H4 (cell line): ENCODE measurements at places on chromosomes 12 and 14. TPM values are rescaled to one million over a fixed set of nuclear protein-coding genes. Genes with fewer than 3 reads are reported as not detected.
A peak's percentile ranks its signal among the peaks of the same experiment; 100 is the strongest.

DNA sequence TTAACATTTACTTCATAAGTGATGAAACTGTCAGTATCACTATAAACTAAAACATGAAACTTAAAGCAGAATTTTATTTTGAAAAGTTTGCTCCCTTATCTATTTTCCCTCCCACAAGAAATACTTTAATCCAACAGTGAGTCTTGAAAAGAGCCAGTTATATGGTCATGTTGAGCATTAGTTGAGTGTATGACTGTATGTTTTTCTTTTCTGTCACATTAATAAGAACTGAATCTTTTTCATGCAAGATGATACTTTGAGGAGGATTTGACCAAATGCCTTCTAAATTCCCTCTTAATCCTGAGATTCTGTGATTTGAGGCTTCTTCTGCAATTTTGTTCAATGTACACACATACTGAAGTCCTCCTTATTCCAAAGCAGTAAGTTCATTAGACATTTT is 33.7 kb upstream of the YARS2 start:
- DNase-seq: no peak

DNA sequence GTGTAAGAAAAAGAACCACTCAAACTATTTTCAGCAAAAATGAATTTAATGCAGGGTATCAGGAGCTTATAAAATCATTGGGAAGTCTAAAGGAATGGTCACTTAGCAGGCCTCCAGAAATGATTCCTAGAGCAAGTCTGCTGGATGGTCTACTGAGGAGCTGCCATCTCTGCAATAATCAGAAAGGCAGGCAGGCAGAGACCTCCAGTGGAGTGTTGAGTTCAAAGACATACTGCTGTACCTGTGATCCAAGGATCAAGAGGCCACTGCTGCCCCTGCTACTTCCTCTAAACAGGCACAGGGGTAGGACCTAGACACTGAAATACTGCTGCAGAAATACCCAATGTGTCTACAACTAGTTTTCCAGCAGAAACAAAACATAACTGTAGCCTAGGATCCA is 14.5 kb upstream of the KICS2 start:
- DNase-seq: no peak

- no peak for DNase-seq
Measured at GRCh38 chr12:97452230-97452629, 10.4 kb upstream of the RMST start.

GRCh38 chr14:97379091-97379531 is 581.9 kb downstream of the VRK1 start:
- no peak for DNase-seq

GRCh38 chr12:44294649-44295048 is 458.8 kb downstream of the TMEM117 start:
- DNase-seq: no peak

- no peak for DNase-seq
Measured at GRCh38 chr12:50597200-50598195, 92.7 kb downstream of the DIP2B start.

DNA sequence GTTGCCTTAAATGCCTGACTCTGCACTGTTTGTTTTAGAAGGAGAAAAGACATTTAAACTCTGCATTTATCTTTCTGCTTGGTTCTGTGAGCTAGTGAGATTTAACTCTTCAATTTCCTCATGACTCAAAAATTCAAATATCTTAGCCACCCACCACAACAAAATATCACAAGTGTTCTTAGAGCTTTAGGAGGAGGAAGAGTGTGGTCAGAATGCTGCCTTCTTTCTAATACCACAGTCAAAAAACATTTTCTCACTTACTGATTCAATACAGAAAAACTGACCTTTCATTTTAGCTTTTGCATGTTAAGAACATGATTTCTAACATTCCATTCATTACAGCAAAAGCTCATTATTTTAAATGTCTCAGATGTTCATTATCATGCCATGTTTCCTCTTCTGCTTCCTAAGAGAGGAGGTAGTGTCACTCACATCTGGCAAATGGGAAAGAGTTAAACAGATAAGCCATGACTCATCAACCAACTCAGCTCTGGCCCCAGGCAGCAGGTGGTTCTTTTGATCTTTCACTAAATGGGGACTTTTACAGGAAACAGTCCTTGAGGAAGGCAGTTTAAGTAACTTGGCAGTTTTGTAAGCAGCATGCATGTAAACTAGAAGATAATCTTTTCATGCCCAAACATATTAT is 56.4 kb upstream of the RNU6-8 start:
- peak; percentile 58 for DNase-seq

GRCh38 chr14:54366736-54367735 is 29.8 kb upstream of the CDKN3 start:
- DNase-seq: peak; percentile 65

DNA sequence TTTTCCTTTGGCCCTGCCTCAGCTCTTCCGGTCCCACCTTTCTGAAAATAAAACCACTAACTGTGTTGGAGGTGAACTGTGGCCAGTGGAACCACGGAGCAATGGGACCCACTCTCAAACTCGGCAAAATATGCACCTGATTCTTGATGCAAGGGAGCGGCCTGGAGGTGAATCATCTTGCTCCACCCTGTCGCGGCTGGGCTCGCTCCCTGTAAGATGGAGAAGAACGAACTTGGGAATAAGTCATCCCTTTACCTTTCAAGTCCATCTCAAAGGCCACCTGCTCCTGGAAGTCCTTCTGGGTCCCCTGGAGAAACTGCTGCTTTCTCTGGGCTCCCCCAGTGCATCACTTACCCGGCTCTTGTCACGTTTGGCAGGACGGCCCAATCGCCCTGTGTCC is 309.9 kb downstream of the BCL11B start:
- no peak for DNase-seq

DNA sequence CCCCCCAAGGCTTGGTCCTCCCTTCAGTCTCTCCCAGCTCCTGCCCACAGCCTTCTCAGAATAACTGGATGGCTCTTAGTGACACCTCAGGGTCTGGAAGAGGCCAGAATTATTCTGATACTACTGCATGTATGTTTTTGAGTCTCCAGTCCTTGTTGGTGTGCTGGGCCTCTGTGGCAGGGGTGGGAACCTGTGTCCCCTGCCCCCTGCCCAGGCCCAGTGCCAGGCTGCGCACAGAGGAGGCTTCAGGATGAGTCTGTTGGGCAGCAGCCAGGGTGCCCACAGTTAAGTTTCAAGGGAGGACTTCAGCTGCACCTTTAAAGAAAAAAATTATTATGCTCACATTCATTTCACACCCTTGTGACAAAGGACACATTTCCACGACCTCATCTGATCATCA is 348.3 kb downstream of the CACNA1C start:
- no peak for DNase-seq

GRCh38 chr12:53532524-53533445 is 25.5 kb upstream of the NPFF start:
- no peak for DNase-seq

DNA sequence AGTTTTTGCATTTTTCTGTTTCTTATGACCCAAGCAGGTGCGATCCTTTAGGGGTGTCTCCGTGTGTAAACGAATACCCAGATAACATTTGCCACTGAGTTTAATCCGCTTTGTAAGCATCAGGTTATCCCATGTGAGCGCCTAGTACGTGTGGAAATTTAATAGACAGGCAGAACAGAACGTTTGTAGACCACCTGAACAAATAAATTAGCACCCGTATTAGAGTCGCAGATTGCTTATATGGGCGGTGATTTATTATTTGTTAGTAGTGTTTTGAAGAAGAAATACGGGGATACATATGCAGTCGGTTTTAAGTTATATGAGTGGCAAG is 325 bp downstream of the C12orf60 start:
- DNase-seq: no peak

DNA sequence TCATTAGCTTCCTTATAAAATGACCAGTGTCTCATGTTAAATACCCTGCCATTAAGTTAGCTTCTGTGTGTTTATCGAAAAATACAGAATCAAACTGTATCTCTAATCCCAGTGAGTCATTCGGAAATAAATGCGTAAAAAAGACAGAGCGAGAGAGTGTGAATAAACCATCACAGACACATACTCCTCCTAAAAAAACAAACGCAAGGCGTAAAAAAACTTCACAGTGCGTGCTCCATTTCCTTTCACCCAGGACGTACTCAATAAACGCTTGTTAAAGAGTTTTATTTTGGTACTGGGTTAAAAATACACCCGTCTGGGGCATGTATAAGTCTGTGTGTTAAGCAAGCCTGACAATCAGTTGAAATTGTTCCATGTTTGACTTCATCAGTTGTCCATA is 58.8 kb upstream of the ISM2 start:
- DNase-seq: no peak

- DNase-seq: no peak
Measured at GRCh38 chr12:86257134-86257533, 943 bp upstream of the MGAT4C start.

- DNase-seq: no peak
Measured at GRCh38 chr12:57853864-57854556, 7.5 kb upstream of the CTDSP2 start.

GRCh38 chr12:123114304-123115083 is 36.4 kb downstream of the PITPNM2 start:
- no peak for DNase-seq

GRCh38 chr12:109393437-109394345 is 46.0 kb downstream of the MYO1H start:
- peak; percentile 51 for DNase-seq

DNA sequence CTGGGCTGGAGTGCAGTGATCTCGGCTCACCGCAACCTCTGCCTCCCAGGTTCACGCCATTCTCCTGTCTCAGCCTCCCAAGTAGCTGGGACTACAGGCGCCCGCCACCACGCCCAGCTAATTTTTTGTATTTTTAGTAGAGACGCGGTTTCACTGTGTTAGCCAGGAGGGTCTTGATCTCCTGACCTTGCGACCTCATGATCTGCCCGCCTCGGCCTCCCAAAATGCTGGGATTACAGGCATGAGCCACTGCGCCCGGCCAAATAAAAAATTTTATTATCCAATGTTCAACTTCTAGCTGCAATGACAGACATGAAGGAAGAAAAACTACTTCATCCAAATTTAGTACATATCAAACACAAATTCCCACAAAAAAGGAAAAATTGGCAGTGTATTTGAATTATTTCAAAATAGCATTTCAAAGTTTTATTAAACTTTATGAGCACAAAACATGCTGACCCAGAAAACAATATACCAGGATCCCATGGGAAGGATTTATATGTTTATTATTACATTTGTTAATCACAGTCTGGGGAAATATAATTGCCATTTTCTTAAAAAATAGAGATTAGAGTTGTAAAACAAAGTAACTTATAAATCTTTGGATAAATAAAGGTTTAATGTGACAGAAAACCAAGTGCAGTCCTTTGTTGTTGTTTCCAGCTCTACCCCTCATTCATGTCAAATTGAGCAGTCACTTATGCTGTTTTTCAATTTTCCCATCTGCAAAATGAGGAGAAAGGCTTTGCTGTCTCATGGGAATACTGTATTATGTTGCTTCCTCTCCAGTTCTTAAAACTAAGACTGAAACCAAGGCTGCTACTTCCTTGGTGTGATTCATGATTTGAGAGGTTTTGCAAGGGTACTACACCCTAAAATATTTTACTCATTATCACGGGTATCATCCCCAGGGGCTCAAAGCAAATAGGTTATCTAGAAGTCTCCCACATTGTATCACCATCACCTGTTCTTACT is 155.2 kb upstream of the AVPR1A start:
- no peak for DNase-seq

DNA sequence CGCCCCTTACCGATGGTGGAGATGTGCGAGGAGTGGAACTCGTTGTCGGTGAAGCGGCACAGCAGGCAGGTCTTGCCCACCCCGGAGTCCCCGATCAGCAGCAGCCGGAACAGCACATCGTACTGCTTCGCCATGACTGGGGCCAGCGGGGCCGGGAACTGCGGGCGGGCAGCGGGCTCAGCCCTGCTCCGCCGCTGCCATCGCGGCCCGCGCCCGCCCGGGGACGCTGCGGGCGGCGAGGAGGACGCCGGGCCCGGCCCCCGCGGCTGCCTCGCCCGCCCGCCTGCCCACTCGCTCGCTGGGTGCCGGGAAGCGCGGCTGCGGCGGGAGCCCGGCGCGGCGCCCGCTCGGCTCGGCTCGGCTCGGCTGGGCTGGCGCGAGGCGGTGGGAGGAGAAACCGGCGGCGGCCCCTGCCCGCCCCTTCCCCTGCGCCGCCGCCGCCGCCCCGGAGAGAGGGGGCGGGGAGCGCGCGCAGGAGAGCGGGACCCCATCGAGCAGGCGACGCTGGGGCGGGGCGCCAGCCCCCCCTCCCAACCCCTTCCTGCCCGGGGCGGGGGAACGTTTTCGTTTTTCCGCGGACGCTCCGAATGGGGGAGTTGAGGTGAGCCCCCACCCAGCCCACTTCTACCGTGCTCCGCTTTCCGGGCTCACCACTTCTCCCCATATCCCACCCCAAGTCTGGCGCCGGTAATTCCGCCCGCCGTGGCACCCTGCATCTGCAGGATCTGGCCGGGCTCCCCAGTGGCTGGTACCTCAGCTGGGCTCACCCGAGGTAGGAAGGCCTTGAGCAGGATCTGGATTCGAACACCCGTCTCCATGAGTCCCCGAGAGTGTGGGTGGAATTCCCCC is at the start of gene RAB15:
RAB15 (minus strand) TSS at position 394 of the 849 bp plus-strand sequence; CDS start at position 134, 260 bp downstream.
- no peak for DNase-seq

DNA sequence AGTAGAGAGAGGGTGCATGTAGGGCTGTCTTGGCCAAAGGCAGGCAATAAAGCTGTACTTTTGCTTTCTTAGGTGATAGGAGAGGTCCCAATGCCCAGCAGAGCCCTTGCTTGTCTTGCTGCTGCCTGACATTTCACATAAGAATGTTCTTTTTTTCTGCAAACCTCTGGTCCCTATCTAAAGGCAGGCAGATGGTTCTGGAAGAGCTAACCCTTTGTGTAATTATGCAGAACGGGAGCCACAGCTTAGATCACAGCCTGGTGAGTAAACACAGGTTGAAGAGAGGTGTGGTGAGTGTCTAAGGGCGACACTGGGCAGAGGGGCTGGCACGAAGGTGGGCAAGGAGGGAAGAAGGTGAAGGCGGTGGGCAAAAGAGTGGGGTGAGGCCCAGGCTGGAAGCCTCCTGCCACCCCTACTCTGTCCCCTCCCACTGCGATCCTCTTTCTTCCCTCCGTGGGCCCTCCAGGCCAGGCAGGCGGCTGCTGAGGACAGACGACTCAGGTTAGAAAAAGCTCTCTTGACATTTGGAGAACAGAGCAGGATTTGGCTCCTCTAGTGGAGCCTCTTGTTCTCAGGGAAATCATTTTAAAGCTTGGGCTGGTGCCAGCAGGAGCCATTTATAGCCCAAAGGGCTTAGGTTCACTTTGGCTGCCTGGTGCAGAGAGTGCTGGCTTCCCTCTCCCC is 42.8 kb downstream of the PRMT8 start:
- no peak for DNase-seq

- DNase-seq: peak; percentile 46
Measured at GRCh38 chr14:61101803-61102548, 120.9 kb downstream of the SLC38A6 start.

Gene CCDC63
- total RNA-seq: not detected in 2 replicates

Gene KRT75
- 0.12 TPM in 1 of 2 replicates, not detected in the other for total RNA-seq

Gene SLC7A8
- total RNA-seq: 5.2 and 5.6 TPM in 2 replicates

Gene SOAT2
- total RNA-seq: 0.06 TPM in 1 of 2 replicates, not detected in the other

Gene DDN
- 0.06 and 0.14 TPM in 2 replicates for total RNA-seq

Gene AKAP3
- 1.4 and 1.9 TPM in 2 replicates for total RNA-seq

Gene NTF3
- 4.1 and 10.7 TPM in 2 replicates for total RNA-seq

Gene CLEC4C
- not detected in 2 replicates for total RNA-seq

Gene CCDC198
- total RNA-seq: not detected in 2 replicates

Gene PLEKHG7
- total RNA-seq: not detected in 2 replicates

Gene NPFF
- total RNA-seq: not detected in 2 replicates

Gene DNAJC22
- 14.3 TPM in 2 replicates for total RNA-seq

Gene BCL2L14
- not detected in 2 replicates for total RNA-seq

Gene ITGB7
- 0.39 and 1.2 TPM in 2 replicates for total RNA-seq

Gene ACSM4
- total RNA-seq: not detected in 2 replicates

Gene NCKAP5L
- 4.9 and 8.9 TPM in 2 replicates for total RNA-seq
